NCI-H187 treated with DMSO at 0.1 percent for 48 hours (cell line): ENCODE measurements at places on chromosomes 12 and 14.

DNA sequence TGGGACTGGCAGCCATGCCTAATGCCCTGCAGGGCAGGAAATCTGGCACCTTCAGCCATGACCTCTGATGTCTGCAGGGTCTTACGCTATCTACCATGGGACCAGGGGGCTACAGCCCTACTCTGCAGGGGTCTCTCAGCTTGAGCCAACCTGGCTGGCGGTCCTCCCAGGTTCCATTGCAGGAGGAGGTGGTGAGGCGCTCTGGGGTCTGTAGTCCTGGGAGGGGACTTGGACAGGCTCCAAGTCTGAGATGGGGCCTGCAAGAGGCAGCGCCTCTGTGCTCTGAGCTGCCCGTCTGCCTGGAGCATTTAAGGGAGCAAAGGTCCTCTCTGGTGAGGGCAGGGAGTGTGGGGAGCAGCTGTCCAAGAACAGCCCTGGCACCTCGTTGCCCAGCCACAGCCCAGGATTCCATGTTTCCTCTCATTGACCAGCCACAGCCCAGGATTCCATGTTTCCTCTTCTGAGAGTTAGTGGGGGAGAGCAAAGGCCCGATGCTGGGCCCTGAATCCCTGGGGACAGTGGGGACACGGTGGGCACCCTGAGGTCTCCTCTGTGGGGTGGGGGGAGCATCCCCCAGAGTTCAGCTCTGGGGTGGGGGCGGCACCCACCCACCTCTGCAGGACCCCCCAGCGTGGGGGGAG lies 655 bp downstream of the PLD4 start:
- no peak for DNase-seq

DNA sequence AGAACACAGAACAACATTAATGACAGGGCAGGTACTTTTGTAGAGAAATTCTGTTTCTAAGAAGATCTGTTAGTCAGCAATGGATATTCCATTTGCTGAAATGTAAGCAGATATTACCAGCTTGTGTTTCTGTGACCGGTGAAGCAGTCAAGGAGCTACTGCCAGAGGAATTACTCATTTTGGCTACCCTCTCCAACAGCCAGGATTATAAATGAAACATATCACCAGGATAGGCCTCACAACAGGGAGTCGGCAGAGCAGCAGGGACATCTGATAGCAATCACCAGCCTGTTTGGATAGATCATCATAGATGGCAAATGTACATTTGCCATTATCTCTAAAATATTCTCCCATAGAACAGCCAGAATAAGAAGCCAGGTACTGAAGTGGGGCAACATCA lies 440.7 kb downstream of the KCNH5 start:
- DNase-seq, result no peak

DNA sequence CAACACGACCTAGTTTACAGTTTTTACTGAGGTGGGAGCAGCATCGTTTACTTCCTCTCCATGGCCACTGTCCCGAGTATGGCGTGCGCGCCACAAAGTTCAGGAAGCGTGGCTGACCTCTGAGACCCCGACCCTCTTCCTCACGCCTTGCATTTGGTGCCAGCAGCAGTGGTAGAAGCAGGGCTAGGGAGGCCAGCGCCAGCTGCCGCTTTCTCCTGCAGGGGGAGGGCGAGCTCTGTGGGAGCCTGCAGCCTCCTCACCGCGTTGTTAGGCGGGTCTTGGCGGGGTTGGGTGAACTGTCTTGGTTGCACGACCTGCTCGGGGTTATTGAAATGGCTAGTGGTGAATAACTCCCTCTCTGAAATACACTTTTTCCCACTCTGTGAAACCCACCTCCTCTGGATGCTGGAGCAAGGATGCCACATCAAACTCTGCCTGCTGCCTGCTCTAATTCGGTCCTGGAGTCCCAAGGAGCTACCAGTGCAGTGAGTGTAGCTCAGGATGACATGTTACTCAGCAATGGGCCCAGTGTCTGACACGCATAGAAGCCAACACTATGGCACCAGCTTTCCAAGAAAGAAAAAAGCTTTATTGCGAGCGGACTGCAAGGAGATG lies 22.3 kb upstream of the TDRD9 start:
- DNase-seq, result no peak

DNA sequence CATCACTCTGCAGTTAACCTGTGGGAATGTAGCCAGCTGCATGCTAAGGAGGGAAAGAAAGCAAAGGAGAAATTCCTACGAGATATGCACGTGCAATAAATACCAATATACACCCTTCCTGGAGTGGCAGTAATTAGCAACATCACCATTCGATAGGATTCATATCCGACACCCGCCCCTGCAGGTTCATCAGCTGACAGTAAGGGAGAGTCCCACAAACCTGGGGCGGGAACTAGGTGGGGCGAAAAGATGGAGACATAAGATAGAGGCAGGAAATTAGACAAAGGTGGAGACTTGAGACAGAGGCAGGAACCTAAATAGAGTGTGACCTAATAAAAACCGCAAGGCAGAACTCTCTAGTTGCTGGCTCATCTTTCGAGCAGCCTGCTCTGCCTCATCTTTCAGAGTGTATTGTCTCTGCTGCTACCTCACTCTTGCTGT lies 51.6 kb downstream of the PLEKHG3 start:
- peak; percentile 29 for DNase-seq

DNA sequence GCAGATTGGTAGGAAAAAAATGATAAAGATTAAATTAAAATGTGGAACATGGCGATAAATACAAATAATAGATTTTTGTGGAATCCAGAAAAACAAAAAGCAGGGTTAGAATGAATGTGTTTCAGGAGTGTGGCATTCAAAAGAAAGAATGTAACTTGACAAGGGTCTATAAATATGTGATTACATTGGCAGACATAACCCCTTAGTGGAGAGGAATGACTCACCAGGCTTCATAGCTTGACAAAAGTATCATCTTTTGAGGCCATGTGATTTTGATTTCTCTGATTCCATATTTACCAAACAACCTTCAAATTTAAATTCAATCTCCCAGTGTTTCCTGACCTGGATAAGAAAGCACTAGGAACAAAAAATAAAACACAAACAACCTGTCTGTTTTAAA lies 24.4 kb upstream of the MGST1 start:
- no peak for DNase-seq

GRCh38 chr12:62817556-62818271 lies 117.2 kb downstream of the PPM1H start:
- no peak for DNase-seq

DNA sequence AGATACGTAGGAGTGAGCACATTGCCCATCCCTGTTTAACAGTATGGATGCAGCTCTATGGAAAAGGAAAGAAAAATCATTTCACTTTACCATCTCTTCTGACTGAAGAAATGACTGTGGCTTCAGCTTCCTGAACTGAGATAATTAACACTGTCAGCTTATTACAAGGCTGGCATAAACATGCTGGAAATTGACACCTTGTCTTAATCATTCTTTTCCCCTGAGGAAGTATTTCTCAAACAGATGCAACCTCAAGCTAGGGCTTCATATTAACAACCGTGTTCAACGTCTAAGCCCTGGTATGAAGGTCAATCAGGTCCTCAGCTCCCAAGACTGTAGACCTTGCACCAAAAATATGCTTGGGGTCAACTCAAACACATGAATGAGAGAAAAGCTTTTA lies 25.0 kb downstream of the RERG start:
- no peak for DNase-seq

- no peak for DNase-seq
Observed at GRCh38 chr14:104550861-104551728, 28.5 kb upstream of the C14orf180 start.

GRCh38 chr12:103556890-103557627 lies 30.0 kb upstream of the STAB2 start:
- DNase-seq, result no peak

DNA sequence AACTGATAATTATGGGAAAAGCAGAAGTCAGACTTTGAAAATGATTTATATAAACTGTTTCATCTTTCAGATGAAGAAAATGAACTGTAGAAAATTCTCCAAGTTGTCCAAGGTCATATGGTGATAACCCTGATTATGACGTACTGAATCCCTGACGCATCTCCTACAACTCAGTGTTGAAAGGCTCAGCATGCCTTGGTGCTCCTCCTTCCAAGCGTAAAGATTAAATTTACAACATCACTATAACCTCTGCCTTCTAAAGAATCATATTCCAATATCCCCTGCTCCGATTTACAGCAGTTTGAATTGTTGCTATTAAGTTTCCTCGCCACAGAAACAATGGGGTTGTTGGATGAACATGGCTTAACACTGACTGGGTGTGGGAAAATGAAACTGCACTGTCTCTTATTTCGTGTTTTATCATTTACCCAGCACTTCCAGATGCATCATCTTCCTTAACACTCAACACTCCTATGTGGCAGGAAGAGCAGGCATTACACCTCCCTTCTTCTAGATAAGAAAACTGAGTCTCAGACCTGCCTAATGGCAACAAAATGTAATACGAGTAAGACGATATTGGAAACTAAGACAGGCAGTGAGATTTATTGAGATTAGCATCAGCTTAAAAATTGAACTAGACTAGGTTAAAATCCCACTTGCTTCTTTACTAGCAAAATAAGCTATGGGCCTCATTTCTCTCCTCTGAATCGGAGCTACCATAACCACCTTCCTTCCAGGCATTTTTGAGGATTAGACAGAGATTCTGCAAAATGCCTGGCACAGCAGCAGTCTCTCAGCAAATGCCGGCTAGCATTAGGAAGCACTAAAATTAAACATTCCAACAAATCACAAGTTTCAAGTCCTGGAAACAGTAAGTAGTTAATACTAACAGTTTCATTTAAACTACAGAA lies 74.2 kb downstream of the PPM1H start:
- no peak for DNase-seq

- no peak for DNase-seq
Observed at GRCh38 chr14:34715127-34715863, 902 bp upstream of the CFL2 start.

DNA sequence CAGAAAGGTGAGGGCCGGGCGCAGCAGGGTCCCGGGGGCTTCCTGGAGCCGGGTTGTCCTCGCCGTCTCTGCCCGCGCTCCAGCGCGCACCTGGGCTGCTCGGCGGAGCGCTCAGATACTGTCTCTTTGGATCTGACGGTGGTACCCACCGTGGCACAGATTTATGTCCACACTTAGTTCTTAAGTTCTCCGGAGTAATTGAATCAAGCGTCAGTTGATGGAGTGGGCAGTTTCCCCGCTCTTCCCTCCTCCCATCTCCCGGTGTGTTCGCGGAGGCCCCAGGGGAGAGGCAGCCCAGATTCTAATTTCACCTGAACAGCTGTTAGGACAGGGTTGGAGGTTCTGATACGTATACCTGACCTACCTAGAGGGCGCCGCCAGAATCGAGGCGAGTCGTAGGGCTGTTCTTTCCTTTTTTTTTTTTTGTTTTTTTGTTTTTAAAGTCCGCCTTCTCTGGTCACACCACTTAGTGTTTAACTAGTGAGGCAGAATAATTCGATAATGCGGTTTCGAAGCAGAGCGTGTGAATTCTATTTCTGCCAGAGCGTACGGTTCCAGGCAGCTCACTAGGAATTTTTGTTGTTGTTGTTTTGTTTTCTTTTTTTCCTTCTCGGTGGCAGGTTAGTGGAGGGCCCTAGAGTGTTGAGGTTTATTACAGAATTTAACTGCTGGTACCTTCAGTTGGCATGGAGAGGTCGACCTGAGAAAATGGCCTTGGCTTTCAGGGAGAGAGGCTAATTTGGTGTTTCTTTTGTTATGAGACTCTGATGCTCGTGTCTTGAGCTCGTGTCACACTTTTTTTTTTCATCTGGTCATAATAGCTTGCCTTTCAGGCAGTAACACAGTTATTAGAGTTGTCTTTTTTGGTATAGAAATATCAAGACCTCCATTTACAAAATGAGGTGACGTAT lies 22.3 kb upstream of the GNS start:
- DNase-seq, result peak; percentile 40

- no peak for DNase-seq
Observed at GRCh38 chr12:83613586-83614110, 926.9 kb downstream of the TMTC2 start.

DNA sequence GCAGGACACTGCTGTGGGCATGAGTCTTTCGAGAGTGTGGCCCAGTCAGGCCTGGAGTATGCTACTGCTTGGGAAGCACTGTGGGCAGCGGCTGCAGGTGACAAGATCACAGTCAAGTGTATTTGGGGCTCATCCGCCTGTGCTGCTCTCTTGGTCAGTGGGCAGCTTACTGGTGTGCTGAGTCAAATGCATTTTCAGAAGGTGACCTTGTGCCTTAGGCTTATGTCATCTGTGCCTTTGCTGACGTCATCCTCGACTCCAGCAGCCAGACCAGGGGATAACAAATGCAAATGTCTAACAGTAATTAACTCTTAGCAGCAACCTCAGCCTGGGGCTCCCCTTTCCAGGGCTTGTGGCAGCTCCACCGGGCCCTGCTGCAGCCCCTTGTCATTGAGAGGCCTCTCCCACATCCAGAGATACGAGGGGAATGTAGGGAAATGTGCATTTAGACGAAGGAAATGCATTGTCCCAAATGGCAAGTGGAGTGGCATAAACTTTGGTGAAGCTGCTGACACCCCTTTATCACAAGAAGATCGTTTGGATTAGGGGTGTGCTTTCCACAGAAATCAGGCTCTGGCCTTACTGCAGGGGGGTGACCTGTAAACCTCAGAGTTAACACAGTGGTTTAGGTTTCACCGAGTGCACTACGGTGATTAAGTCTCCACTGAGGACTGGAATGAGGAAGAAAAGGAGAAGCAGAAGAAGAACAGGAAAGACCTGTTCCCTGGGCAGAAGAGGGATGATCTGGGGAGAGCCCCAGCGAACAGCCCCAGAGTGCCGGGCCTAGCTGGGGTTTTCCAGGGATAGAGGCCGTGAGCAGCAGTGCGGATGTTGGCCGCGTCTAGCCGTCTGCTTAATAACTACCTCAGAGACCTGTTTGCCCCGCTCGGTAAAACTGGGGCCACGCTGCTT lies 39.7 kb downstream of the PSMA6 start:
- DNase-seq, result no peak

- no peak for DNase-seq
Observed at GRCh38 chr12:51432921-51433320, 8.3 kb downstream of the SLC4A8 start.

DNA sequence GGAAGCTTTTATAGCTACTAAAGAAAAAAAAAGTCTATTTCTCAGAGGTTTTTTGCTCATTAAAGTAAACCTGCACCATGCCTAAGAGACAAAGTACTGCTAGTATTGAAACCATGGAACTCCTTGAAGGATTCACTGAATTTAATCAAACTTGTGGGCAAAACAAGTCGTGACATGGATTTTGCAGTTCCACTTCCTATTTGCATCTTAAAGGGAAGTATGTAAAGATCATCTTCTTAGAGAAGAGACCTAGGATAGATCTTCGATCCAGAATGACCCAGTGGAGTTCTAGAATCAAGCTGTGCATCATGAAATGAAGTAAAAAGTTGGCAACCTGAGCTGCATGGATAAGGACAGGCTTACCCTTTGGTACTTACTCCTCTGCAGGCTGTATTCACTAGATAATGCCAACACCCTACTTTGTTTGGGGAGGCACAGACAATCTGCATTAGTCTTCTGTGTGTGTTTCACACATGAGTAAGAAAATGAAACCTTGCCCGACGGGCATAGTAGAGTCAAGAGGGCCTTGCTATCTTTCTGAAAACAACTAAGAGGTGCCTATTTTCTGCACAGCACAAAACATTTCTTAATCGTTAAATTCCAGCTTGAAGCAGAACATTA lies 1.9 kb downstream of the GNG2 start:
- DNase-seq, result no peak
